ENCODE measurements at places on chromosomes 5 and 9.

DNA sequence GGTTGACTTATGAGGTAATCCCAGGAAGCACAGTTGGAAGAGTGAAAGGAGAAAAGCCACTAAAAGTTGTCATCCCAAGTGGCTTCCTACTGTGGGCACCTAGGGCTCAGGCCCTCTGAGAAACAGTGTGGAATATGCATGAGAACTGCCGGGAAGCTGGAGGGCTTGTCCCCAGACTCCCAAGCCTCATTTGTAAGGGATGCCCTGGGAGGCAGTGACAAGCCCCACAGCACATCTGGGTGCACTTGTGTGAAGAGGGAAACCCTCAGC lies 64.5 kb downstream of the SFXN1 start:
- no peak for DNase-seq

DNA sequence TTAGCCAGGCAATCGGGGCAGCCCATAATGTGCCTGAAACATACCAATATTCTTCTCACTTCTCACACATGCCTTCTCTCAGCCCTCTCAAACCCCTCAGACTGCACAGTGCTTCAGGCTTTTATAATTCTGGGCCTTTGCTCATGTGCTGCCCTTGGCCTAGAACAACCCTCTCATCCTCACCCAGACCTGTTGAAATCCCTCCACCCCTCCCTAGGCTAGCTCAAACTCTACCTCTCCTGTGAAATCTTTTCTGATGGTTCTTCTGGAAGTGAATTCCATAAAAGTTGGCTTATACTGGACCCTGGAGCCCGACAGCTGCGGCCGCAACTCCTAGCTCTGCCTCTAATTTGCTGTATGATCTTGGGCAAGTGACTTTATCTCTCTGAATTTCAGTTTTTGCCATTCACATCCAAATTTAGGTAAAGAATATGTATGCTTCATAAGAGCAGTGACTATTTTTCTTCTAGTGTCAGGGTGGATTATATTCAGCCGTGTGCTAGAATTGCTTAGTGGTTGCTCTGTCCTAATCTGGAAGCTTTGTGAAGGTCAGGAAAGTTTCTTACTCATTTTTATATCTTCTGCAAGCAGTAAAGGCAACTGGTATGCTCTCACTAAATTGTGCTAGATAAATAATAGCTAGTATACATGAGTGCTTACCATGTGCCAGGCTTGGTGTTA lies 221.4 kb downstream of the MAPKAP1 start:
- DNase-seq, result no peak

DNA sequence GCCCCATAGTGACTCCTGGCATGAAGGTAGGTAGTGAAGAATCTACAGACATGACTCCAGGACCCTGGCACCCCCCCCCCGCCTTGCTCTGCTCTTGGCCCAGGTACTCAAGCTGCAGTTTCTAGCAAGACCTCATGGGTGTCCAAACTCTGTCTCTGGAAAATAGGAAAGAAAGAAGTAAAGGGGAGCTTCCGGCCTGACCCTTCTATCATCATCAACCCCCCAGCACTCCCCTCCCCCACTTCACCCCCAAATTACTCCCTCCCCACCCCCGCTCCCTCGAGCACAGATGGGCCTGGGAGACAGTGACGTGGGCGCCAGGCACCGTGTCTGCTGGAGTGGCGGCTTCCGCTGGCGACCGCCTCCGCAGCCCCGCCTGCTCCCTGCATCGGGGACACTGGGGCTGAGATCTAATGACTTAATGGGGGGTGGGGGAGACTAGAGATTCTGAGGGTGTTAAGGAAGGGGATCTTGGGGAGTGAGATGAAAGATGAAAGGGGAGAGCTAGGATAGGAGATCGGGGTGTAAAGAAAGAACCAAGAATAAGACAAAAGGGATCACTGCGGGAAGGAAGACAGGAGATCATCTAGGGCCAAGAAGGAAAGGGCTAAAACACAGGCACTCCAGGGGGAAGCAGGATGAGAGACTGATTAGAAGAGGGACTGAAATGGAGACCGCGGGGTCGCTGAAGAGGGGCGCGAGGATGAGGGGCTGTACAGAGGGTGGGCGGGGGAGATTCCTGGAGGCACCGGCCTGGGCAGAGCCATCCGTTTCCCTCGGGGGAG lies 1.1 kb upstream of the DNAJB5 start:
- no peak for DNase-seq

DNA sequence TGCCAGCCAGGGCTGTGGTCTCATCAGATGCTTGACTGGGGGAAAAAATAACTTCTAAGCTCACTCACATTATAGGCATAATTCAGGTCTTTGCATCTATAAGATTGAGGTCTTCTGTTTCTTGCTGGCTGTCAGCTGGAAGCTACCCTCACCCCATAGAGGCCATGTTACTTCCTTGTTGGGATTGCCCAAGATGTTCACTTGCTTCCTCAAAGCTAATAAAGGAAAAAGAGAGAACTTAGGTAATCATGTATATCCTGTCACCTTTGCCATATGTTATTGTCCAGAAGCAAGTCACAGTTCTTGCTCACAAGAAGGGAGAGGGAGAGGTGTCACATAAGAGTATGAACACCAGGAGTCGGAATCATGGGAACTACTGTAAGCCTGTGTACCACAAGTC lies 38.7 kb upstream of the ANKRD34B start:
- no peak for DNase-seq

DNA sequence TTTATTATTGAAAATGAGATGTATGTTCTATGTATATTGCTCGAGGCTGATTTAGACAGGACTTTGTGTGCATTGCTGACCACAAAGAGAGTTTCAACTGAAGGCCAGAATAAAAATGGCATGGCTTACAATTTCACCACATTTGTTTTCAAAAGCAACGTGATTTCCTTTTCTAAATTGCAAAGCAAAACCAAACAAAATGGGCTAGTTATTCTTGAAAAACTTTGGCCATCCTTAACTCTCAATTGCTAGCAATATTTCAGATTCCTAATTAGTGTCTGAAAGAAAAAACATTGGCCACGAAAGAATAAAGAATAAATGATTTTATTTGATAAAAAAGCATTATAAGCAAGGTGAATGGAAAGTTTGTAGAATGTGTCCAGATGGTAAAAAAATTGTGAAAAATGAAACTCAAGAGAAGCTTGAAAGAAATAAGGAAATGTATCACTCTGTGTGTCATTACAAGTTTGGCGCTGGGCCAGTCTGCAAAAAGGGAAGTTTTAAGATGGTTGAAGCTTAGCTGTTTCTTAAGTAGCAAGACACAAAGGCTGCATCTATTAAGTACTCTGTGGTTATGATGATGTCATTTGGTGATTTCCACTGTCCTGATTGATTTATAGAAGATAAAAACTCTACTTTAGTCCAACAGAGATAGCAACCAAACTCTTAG lies 89.2 kb upstream of the PRLR start:
- DNase-seq, result no peak

DNA sequence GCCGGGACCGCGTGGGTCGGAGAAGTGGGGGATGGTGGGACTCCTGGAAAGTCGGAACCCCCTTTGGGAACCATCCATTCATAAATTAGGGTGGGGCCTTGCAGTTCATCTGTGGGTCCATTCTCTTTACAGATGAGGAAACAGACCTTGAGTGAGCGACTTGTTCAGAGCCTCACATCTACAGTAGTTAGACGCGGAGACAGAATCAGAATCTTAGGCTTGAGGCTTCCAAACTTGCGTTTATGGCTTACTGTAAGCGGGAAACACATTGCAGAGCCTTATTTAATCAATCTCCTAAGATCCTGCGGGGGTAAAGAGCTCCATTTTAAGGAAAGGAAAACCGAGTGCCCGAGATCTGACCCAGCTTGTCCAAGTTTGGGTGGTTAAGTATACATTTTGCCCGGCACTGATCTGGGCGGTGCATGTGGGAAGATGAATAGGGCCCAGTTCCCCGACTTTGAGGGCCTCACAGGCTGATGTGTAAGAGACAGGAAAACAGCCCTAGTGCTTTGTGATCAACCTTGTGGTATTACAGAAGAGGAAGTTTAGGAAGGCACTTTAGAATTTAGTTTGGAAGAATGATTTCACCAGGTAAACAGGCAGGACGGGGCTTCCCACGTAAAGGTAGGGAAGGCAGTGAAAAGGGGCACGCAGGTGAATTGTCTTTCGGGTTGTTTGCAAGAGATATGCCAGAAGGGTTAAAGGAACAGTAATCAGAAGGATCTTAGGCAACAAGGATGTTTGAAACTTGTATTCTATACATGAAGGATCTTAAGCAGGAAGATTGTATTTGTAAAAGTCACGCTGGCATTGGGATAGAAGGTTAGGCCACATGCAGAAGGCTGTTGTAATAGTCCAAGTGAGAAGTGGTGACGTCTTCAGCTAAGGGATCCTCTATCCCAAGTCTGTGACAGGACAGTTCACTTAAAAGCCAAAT lies 744 bp downstream of the TARS1 start:
- DNase-seq, result no peak
